ENCODE measurements at places on chromosomes 7 and 10. TPM values are rescaled to one million over a fixed set of nuclear protein-coding genes. Genes with fewer than 3 reads are reported as not detected.

Gene PTPN20
- total RNA-seq: 34.8 TPM

Gene ASZ1
- not detected for total RNA-seq

Gene KAZALD1
- 1.2 TPM for total RNA-seq

Gene SORCS3
- 25.8 TPM for total RNA-seq

Gene OR2A42
- under 0.01 TPM for total RNA-seq

Gene NCF1
- 0.69 TPM for total RNA-seq

Gene PDK4
- total RNA-seq: 8.3 TPM

Gene NPTX2
- 32.1 TPM for total RNA-seq

Gene BLNK
- total RNA-seq: 0.23 TPM

Gene FZD8
- 12.2 TPM for total RNA-seq

Gene CUZD1
- total RNA-seq: 0.69 TPM

Gene AGR2
- 0.46 TPM for total RNA-seq

Gene GPER1
- 3.0 TPM for total RNA-seq

Gene MKI67
- 6.0 TPM for total RNA-seq

Gene CFAP69
- total RNA-seq: 9.2 TPM

Gene ING3
- 43.6 TPM for total RNA-seq

Gene NEBL
- 66.4 TPM for total RNA-seq

Gene PKD2L1
- total RNA-seq: 0.46 TPM

Gene CDK13
- total RNA-seq: 127 TPM

Gene PBLD
- total RNA-seq: 10.1 TPM

Gene CPA2
- total RNA-seq: not detected

Gene TPST1
- total RNA-seq: 92.3 TPM

Gene GPR26
- 13.8 TPM for total RNA-seq

Gene GNGT1
- total RNA-seq: not detected

Gene ZNF655
- 88.3 TPM for total RNA-seq

Gene TMEM270
- not detected for total RNA-seq

Gene GIMAP7
- total RNA-seq: 3.7 TPM

Gene SORBS1
- total RNA-seq: 90.7 TPM

Gene TRPV6
- total RNA-seq: under 0.01 TPM

Gene CCL26
- total RNA-seq: not detected

Gene CHST12
- 3.5 TPM for total RNA-seq

Gene SFRP4
- total RNA-seq: 3.2 TPM

Gene THNSL1
- 19.4 TPM for total RNA-seq

Gene CLEC2L
- total RNA-seq: 9.7 TPM

Gene FANK1
- total RNA-seq: 11.3 TPM

Gene ESYT2
- 45.2 TPM for total RNA-seq

Gene POMZP3
- 5.1 TPM for total RNA-seq

Gene GIMAP5
- 3.7 TPM for total RNA-seq

Gene FAM25G
- not detected for total RNA-seq

Gene IGF2BP3
- total RNA-seq: 48.2 TPM

Gene PGAM2
- total RNA-seq: 16.4 TPM

Gene GBX1
- 1.6 TPM for total RNA-seq

Gene LAMB4
- total RNA-seq: 0.92 TPM

Gene NEUROG3
- total RNA-seq: not detected

Gene GIMAP6
- 6.9 TPM for total RNA-seq

Gene LRRC17
- total RNA-seq: 33.2 TPM

Gene DUSP5
- 3.7 TPM for total RNA-seq

Gene NUTM2E
- total RNA-seq: 0.46 TPM

Gene KLF14
- total RNA-seq: 0.23 TPM

Gene CYP3A4
- not detected for total RNA-seq

Gene SVOPL
- 3.0 TPM for total RNA-seq

Gene SLC39A12
- 20.1 TPM for total RNA-seq

Gene WDR11
- 70.1 TPM for total RNA-seq

Gene ELMO1
- total RNA-seq: 84.7 TPM

Gene ELFN1
- total RNA-seq: 11.3 TPM

Gene ADAP1
- total RNA-seq: 50.3 TPM

Data from diencephalon (tissue), 1 donor.